ENCODE measurements at places on chromosomes 1 and 21.
A peak's percentile ranks its signal among the peaks of the same experiment; 100 is the strongest.

DNA sequence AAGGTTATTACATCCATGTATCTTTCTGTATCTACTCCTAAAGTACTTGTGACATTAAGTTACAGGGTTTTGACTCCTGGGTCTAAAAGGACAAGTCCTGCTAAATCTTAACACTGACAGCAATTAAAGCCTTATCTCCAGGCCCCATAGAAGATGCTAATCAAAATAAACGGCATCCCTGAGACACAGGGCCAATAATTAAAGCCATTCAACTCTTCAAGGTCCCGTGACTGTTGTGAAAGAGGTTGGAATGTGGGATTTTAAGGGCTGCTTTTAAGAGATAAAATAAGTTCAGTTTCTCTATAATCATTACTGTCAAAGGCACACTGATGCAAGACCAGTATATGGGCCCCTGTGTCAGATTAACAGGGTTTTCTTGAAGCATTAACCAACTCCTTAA is 8.3 kb downstream of the DNAI4 start:
- no peak for DNase-seq

DNA sequence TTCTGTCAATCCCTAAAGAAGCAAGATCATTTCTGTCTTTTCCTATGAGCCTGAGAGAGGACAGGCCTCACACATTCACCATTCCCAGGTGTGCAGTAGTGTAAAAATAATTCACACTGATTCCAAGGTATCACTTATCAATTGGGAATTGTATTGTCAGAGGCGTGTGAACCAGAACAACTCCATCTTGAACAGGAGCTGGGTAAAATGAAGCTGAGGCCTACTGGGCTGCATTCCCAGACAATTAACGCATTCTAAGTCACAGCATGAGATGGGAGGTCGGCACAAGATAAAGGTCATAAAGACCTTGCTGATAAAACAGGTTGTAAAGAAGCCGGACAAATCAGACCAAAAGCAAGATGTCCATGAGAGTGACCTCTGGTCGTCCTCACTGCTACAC is 239.2 kb downstream of the SMYD3 start:
- no peak for DNase-seq

GRCh38 chr1:162632698-162633080 is 425 bp downstream of the DDR2 start:
- peak; percentile 74 for DNase-seq

GRCh38 chr1:115547696-115548095 is 94.1 kb upstream of the VANGL1 start:
- DNase-seq: no peak

GRCh38 chr1:244291236-244292201 is 160.2 kb downstream of the ADSS2 start:
- DNase-seq: no peak

- no peak for DNase-seq
Observed at GRCh38 chr1:54037476-54037875, 15.5 kb downstream of the TMEM59 start.

DNA sequence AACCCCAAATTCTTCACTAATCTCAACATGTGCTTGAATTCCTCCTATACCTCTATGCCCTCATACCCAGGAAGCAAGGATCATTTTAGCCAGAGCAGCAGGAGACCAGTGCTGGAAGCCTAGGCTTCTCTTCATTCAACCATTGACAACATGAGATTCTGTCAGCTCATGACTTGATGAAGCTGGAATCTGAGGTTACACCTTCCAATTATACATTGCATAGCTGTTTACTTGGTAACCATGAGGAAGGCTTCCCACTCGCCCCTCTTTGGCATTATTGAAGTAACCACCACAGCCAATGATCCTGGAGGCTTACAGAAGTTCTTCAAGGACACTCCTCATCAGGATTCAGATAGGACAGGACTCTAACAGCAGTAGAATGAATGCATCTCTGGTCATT is 160.3 kb downstream of the TPR start:
- no peak for DNase-seq

GRCh38 chr1:184350573-184350972 is 36.3 kb upstream of the C1orf21 start:
- DNase-seq: no peak

- DNase-seq: no peak
Observed at GRCh38 chr1:167003711-167004110, 14.6 kb downstream of the MAEL start.

DNA sequence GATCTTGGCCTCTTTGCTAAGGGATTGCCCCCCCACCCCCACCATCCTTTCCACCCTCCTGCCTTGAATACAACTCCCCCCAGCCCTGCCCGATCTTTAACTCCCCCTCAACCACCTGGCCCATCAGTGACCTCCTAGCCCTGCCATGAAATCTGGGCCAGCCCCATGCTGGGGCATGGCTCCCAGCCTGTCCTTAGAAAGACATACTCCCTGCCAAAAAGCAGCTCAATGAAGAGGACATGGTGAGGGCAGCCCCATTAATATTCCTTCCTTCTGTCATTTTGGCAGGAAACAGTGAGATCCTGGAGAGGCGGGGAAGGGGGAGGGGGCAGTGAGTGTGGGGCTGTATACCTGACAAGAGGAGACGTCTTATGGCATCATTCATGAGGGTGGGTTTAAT is 66.8 kb upstream of the DISP3 start:
- no peak for DNase-seq

DNA sequence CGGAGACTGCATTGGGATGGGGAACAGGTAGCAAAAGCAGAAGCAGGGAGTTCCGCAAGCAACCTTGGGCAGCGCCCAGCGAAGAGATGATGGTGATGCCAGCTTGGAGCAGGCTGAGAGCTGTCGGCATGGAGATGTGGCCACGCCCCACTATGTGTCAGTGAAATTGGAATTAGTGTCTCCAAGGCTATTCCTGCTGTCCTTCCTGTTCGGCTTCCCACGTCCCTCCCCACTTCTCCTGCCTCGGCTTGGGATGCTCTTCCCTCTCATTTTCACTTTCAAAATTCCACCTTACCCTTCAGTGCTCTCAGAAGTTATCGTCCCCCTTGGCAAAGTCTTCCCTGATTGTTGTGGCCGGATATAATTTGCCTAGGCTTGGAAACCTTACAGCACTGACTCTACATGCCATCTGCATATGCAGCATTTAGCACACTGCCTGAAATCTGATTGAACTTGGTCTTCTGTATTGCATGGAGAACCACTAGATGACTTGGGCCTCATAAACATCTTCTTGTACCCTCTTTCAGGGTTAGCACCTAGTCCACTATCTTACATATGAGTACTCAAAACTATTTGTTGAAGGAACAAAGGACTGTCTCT is 270.7 kb upstream of the RUNX1 start:
- DNase-seq: no peak

DNA sequence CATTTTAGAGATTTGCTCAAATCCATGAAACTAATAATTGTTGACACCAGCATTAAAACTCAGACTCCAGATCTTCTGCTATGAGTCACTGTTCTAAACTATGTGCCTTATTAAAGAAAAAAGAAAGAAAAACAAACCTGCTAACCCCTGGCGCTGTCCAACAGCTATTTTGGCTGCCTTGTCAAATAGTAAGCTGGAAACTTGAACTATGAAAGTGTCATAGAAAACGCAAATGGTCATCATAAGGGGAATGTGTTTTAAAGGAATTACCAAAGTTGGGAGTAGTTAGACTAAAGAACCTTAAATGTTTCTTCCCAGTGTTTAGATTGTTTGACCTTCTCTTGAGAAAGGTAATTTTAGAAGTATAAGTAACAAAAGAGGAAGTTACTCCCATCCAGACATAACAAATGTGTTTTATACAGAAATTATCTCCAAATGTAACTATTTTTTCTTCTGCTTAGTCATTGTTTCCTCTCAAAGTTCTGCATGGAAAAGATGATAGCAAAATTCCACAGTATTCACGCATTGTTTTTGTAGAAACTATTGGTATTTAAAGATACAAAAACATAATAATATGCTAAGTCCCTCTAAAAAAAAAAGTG is 272.4 kb downstream of the TPR start:
- peak; percentile 52 for DNase-seq

- DNase-seq: no peak
Observed at GRCh38 chr1:45647248-45648021, 23.6 kb upstream of the CCDC17 start.

DNA sequence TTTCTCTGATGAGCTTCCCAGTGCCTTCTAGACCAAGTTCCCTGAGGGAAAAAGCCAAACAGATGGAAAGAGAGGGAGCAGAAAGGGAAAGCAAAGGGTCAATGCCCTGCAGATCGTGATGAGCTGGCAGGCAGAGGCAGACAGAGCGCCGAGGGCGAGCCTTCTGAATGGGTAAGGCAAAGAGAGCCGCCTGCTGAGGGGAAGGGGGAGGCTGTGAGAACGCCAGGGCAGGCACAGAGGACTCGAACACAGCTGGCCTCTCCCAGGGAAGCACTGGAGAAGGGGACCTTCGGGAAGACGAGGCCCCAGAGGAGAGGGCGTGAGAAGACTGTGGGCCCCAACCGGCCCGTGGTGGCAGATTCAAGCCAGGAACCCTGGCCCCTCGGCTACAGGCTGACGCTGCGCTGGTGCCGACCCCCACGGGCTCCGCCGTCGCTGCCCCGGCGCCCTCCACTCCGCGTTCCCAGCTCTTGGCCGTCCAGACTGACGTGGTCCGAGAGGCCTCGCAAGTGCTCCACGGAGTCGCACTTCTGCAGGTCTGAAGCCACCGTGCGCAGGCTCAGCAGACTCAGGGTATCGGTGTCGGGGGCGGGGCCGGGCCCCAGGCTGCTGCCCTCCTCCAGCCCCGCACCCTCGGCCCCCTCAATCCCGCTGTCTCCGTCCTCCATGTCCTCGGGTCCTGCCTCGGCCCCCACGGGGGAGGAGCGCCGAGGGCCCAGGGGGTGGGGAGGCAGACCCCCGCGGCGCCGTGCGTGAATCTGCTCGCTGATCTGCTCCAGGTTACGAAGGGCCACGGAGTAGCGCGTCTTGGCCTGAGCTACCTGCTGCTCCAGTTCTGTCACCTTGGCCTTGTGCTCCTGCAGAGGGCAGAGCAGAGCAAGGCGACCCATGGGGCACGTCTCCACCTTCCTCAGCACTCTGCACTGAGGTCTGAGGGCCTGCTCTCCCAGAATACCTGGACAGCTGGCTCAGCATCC is 13.9 kb downstream of the SH3BP5L start:
- no peak for DNase-seq

DNA sequence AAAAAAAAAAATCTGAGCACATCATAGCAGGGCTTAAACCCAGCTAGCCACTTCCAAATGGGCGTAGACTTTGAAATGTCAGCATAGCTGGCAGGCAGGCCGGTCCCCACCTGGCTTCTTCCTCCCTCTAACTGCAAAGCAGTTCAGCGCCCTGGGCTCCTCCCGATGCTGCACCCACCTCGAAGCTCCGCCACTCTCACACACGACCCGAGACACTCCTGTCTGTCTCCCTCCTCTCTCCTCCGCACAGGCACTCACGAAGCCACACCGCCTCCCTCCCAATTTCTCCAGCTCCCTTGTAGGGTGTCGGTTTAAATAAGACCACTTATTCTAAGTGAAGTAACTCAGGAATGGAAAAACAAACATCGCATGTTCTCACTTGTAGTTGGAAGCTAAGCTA is 301.3 kb downstream of the NPHP4 start:
- peak; percentile 62 for DNase-seq

- peak; percentile 65 for DNase-seq
Observed at GRCh38 chr1:110390096-110390495, 730 bp downstream of the SLC16A4 start.

- no peak for DNase-seq
Observed at GRCh38 chr1:46284597-46285564, 18.5 kb downstream of the LRRC41 start.

GRCh38 chr1:148379170-148379500 is 104.0 kb downstream of the PPIAL4G start:
- DNase-seq: no peak

- peak; percentile 56 for DNase-seq
Observed at GRCh38 chr1:15417059-15417934, 7.6 kb downstream of the EFHD2 start.

DNA sequence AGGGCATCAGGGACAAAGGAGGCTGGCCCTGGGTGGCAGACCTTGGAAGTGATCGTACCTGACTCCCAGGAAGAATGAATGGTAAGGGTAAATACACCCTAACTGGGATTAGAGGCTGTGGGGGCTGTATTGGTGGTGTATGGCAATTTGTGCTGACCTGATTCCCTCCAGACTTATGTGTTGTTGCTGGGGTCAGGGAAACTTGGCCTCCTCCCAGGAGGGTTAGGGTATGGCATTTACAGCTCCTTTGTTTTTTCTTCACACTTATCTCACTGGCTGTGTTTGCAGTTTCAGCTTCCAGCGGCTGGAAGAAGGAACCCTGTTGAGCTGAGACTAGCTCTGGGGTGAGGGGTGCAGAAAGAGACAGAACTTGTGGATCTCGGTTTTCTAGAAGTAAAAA is 8.2 kb downstream of the VANGL1 start:
- no peak for DNase-seq

- DNase-seq: peak; percentile 65
Observed at GRCh38 chr1:172390683-172391551, 29.6 kb upstream of the C1orf105 start.

DNA sequence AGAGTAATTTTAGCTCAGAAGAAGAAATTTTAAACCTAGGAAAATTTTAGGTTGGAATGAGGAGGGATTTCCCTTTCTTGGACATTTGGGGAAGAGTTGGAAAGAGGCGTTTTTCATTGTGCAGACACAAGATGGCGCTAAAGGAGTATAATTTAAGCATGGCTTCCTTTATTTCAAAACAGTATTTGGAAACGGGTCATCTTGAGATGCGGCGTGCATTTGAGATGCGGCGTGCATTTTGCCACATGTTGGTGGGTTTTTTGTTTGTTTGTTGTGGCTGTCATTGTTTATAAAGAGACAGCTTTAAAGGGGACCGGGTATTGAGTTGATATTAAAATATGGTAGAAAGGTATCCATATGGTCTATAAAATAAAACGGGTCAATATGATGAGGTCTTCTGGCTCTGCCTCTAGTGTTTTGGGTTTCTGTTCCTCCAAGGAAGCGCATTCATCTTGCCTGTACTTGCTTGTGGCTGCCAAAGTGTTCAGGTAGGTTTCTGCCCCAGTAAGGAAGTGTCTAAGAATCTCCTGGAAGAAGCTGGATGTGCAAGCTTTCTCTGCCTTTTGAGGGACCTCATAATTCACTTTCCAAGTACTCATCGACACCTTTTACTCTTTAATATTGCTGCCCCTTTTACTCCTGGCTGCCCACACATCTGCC is 210.3 kb downstream of the SLC35F3 start:
- peak; percentile 80 for DNase-seq

- DNase-seq: no peak
Observed at GRCh38 chr1:184859381-184860105, 104.9 kb upstream of the EDEM3 start.

- peak; percentile 73 for DNase-seq
Observed at GRCh38 chr1:6350416-6351088, 43.0 kb downstream of the ACOT7 start.

- DNase-seq: peak; percentile 23
Observed at GRCh38 chr1:154533952-154534844, 24.3 kb downstream of the UBE2Q1 start.

GRCh38 chr1:70528590-70529333 is 117.7 kb downstream of the CTH start:
- DNase-seq: peak; percentile 61
